ENCODE measurements at places on chromosomes 16 and 17.
A peak's percentile ranks its signal among the peaks of the same experiment; 100 is the strongest.

DNA sequence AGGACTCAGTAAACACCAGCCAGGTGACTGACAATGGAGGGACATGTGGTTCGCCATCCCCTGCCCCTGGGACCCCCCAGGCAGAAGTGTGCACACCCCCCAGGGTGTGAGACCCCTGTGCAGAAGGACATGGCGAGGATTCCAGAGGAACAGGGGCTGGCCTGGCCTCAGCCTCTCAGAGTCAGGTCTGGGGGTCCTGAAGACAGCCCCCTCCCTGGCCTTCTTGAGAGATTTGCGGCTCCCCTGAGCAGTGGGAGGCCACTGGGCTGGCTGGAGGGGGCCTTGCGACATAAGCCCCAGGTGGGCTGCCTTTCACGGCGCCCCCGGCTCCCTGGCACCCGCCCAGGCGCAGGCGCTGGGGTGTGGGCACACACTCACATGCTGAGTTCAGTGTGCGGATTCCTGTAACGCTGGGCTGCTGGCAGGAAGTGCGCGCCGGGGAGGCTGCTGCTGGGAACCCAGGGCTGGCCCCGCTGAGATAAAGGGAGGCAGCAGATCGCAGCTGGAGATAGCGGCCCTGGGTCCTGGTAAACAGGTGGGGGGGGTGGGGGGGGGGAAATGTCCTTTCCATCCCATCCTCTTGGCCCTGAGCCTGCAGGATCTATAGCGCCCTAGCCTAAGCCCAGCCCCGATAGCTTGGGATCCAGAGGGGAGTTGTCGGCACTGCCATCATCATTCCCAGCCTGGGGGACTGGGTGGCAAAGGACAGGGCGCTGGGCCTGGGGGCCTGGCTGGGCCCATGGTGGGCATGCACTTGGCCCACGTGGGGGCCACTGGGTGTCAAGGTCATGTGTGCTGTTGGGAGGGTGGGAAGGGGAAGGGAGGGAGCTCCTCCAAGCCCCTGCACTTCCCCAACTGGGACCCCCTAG, 27.1 kb downstream of the TMEM235 start:
- peak; percentile 82 for DNase-seq

DNA sequence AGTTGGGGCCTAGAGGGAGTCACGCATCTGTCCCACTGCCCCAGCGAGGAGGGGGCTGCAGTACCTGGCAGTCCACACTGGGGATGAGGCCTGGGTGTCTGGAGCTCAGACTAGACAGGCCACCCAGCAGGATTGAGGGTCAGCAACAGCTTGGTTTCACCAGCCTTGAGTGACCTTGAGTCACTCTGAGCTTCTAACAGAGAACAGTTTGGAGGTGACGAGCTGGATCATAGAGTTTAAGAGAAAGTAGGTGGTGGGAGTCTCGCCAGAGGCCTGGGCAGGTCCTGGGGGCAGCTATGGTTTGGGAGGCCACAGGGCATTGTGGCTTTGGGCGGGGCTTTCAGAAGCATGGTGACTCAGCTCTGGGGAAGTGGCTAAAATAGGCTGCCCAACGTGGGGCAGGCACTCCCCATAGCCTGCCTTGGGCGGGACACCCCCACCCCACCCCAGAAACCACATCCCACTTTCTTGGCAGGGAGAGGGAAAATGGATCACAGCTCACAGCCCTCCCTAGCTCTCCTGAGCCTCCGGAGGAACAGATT, 20.5 kb downstream of the CDC42EP4 start:
- DNase-seq, result no peak

GRCh38 chr17:41800601-41801373, 11.0 kb downstream of the P3H4 start:
- no peak for DNase-seq

DNA sequence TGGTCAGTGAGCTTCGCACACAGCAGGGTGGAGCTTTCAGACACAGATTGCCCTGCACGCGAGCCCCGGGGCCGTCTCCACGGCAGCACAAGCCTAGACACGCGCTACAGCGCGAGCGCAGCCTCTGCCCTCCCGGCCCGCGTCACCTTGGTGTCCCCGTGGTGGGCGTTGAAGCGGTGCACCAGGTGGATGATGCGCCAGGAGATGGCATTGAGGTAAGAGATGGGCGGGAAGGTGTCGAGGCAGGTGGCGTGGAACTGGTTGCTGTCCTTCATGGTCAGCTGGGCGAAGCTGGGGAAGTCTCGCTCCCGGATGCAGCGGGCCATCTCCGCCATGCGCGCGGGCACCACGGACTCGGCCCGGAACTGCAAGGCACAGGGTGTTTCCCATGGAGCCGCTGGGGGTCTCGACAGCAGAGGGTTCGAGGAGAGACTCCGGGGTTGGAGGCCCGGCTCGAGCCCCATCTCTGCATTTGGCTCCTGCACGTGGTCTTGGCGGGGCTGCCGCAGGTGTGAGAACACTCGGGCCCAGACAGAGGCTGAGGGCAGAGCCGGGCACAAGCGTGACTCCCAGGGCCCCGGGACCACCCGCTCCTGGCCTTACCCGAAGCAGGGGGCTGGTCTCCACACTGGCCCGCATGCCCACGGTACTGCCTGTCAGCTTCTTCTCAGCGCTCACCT, 4.3 kb upstream of the CYBA start:
- DNase-seq, result no peak

DNA sequence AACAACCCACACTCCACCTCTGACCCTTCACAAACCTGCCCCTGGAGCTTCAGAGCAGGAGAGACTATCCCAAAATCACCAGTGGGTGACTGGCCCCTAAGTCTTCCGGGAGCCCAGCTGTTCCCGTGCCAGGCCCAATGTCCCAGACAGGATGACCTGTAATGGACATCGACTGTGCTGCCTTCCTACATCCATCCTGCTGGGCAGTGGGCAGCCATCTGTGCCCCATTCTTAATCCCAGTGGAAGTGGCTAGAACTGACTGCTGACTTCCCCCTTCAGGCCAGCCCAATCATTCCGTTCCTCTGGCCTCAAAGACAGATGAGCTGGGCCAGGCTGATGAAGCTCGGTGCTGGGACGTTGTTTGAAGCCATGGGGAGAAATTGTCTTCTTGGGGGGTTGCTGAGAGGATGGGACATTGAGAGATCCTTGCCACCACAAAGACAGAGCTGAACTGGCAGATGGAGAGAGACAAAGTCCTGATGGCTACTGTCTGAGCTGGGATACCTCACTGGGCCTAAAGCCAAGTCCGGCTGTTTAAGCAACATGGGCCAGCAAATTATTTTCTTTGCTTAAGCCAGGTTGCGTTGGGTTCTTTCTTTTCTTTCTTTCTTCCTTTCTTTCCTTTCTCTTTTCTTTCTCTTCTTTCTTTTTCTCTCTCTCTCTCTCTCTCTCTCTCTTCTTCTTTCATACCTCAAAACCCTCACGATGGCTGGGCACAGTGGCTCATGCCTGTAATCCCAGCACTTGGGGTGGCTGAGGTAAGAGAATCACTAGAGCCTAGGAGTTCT, 17.9 kb upstream of the ALOX15B start:
- DNase-seq, result no peak
